ENCODE measurements at places on chromosomes 2 and 18.

GRCh38 chr2:111701266-111701665 is 182.7 kb downstream of the ANAPC1 start:
- DNase-seq = no peak

GRCh38 chr2:38296197-38296780 is 80.8 kb downstream of the ATL2 start:
- DNase-seq = no peak

GRCh38 chr18:9536354-9537152 is 61.2 kb downstream of the RALBP1 start:
- DNase-seq = no peak

DNA sequence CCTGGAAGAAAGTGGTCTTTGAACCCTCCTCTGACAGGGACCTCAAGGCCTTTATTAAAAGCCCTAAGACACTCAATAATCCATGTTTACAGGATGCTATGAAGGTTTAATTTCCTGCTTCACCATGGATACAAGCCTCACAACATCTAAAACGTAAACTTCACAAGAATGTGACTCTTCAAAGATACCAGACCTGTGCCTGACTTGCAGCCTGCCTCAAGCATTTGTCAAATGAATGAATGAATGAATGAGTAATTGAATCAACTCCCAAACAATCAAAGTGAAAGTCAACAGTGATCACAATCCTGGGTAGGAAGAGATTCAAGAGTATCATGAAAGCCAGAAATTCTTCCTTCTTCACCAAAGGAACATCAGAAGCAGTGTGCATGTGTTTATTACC is 30.4 kb downstream of the KLF7 start:
- DNase-seq = no peak

GRCh38 chr2:222338374-222338773 is 39.6 kb upstream of the PAX3 start:
- DNase-seq = no peak

GRCh38 chr2:209208211-209208610 is 215.6 kb upstream of the MAP2 start:
- DNase-seq = peak; percentile 36

All from activated CD4-positive, alpha-beta T cell treated with anti-CD3 and anti-CD28 coated beads, Interleukin-2, Interleukin-6, amounts not matched to agents 100 ng/mL and 50 ng/mL, durations not matched to agents 16 hours and 8 hours (primary cell).